ENCODE measurements at places on chromosomes 11 and 22.

DNA sequence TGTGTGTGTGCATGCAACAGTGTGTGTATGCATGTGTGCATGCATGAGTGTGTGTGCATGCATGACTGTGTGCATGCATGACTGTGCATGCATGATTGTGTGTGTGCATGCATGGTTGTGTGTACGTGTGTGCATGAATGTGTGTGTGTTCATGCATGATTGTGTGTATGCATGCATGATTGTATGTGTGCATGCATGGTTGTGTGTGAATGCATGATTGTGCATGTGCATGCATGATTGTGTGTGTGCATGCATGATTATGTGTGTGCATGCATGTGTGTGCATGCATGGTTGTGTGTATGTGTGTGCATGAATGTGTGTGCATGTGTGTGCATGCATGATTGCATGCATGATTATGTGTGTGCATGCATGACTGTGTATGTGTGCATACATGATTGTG, 1052.0 kb downstream of the TBC1D22A start:
- DNase-seq, result no peak

GRCh38 chr22:47158457-47158856, 396.0 kb downstream of the TBC1D22A start:
- no peak for DNase-seq

DNA sequence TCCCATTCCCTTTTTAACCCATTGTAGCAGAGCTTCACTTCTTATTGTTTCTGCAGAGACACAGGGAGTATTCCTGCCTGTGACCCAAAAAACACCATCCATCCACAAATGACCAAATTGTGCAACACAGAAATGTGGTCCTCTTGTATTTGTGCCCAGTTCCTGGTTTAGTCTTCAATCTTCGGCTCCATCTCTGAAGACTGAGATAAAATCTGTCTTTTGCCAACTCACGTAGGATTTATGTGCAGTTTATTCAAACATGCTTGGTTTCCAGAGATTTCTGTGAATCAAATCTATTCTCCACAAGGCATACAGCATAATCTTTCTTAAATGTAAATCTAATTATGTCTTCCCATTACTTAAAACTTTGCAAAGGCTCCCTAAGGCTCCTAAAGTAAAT, 307.0 kb downstream of the AASDHPPT start:
- DNase-seq, result no peak

- no peak for DNase-seq
These were observed 15.2 kb downstream of the TMPRSS5 start for GRCh38 chr11:113690619-113691569.

DNA sequence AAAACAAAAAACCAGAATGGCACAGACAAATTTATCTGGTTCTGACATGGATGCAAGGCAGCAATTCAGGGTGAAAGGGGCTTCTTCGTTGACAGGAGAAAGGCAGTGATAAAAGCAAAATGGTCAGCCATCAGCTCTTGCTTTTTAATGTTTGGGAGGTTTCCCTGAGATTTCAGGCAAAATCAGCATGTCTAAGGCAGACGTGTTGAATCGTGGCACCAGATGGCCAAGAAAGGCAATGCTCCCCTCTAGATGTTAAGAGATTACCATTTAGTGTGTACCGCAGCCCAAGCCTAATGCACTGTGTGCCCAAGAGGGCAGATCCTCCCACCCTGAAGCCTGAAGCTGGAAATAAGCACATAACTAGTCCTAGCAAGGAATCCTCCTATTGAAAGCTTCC, 88.8 kb upstream of the GALNT18 start:
- DNase-seq, result no peak

DNA sequence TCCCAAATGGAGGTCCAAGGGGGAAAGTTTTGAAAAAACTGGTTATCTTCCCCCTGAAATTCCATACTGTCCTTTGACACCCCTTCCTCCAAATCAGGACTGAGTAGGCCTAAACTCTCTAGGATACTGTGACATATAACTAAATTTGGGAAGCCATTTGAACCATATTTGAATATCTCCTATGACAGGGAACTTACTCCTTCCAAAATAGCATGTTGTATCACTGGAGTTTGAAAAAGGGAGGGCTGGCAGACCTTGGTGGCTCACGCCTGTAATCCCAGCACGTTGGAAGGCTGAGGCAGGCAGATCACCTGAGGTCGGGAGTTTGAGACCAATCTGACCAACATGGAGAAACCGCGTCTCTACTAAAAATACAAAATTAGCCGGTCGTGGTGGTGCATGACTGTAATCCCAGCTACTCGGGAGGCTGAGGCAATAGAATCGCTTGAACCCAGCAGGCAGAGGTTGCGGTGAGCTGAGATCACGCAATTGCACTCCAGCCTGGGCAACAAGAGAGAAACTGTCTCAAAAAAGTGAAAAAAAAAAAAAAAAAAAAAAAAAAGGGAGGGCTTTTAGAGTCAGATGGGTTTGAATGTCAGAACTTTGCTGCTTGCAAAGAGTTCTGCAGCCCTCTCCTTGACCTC, 42.4 kb downstream of the PIK3C2A start:
- no peak for DNase-seq

DNA sequence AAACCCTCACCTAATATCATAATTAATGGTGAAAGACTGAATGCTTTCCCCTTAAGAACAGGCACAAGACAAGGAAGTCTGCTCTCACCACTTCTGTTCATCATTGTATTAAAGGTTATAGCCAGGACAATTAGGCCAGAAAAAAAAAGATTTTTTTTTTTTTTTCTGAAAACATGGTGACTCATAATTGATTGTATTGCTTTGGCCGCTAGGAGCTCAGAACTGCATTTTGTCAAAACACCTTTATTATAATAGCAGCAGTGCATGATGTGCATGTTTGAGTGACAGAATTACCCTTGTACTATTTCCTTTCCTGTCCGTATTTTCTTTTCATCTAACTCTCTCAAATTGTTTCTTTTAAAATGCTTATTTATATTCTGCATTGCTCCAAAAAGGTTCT, 98.1 kb downstream of the RNF169 start:
- DNase-seq, result no peak
